NCI-H1092 (cell line): ENCODE measurements at places on chromosomes 7 and 10.

DNA sequence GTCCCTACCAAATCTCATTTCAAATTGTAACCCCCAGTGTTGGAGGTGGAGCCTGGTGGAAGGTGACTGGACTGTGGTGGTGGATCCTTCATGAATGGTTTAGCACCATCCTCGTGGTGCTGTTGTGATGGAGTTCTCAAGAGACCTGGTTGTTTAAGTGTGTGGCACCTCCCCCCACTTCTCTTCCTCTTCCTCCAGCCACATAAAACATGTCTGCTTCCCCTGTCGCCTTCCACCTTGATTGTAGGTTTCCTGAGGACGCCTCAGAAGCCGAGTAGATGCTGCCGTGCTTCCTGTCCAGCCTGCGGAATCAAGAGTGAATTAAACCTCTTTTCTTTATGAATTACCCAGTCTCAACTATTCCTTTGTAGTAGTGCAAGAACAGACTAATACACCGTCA lies 21.0 kb downstream of the GRB10 start:
- no peak for DNase-seq

DNA sequence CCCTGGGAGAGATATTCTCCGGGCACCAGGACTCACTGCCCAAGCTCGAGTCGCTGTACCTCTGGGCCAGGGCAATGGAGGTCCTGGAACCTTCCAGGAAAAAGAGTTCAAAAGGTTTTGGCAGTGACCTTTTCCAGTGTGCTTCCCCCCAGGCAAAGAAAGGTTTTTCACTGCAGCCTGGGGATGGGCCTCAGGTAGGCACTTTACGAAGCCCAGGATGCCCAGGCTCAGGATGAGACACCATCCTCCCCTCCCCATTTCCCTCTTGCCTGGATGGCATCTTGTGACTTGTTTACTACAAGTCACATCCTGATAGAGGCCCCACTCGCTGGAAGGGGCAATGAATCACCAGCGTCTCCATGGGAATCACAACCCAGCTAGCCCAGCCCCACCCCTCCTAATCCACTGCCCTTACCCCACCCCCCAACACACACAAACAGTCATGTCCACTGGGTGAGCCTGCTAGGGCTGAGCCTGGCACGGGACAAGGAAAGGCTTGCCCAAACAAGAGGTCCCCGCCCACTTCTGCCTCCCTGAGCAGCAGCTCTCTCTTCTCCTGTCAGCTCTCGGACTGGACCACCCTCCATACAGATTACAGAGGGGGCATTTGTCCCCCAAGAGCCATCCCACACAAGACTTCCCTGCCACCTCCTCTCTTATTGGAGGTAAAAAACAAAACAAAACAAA lies 93.8 kb upstream of the SMNDC1 start:
- DNase-seq = no peak

DNA sequence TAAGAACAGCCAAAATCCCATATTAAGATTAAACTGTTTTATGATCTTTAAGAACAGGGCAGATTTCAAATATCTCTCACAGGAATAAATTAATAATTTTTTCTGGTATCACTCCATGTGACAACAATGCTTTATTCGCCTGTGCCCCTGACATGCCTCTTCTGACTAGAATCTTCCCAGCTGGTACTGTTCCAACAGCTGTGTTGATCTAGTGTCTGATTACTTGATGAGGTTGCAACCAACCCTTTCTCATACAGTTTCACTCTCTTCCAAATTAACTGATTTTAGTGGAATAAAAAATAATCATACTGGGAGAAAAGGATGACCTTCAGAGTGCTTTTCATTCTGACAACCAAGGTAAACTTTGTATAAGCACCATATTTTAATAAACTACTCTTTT lies 151.9 kb downstream of the CHRM2 start:
- DNase-seq = peak; percentile 75

DNA sequence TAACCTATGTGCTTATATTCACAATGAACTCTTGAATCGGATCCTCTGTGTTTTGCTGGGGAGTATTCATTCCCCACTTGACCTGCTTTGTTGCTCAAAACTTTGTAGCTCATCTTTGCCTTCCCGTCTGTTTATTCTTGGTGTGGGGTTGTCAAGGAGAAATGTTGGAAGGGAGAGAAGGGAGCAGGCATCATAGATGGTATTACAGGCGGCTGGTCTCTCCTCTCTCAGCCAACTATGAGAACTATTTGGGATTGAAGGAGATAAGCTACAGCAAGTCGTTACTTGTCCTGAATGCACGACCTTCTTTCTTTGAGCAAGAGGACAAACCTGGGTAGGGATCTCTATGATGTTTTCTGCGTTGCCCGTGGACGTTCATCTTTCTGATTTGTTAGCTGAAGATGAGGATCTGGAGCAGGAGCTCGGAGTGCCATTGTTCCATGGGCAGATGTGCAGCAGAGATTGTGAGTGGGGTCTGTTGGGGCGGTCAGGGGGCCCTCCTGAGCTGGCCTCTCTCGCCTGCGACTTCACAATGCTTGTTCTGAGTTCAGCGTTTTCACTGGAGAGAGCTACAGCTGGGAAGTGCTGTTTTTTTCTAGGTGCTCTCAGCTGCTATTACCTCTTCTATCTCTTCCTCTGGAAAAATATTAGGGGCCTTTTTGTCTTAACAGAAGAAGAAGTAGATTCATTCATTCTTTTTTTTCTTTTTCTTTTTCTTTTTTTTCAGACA lies 126.9 kb upstream of the KLF6 start:
- no peak for DNase-seq

DNA sequence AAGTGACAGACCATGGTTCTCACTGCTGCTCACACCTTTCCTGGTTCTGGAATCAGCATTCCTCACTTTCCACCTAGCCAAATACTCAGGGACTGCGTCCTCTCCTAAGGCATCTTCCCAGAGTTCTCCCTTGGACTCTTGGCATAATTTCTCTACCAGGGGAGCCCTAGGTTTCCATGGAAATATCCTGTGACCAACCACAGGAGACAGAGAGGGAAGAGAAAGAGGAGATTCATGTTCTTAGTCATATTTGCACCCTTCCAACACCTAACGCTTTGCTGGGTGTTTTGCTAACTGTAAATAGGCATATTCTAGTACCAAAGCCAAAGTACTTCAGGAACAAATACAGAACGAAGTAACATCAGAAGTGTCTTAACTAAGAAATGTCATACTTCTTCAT lies 28.6 kb downstream of the DENND11 start:
- DNase-seq = no peak

GRCh38 chr10:966466-967235 lies 21.6 kb upstream of the GTPBP4 start:
- no peak for DNase-seq
